Fibroblast of skin of abdomen (primary cell): ENCODE measurements at places on chromosomes 2 and 18.

- DNase-seq: no peak
Measured at GRCh38 chr2:85797921-85798320, 44.1 kb downstream of the ATOH8 start.

GRCh38 chr2:71700658-71701397, 247.5 kb downstream of the DYSF start:
- no peak for DNase-seq

DNA sequence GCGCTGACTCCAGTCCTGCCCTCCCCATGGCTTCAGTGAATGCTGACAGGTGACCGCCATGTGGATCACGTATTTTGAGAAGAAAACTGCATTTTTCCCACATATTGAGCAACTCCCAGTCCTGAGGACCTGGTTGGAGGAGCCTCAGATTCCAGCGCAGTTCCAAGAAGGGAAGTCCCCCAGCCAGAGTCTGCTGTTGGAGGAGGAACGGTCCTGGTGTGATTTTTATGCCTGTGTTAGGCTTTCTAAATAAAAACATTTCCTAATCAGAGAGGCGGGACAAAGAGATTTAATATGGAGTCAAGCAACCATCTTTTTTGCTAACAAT, 32.3 kb upstream of the COL6A3 start:
- DNase-seq: no peak

GRCh38 chr2:47189635-47190034, 34.5 kb upstream of the STPG4 start:
- DNase-seq: peak; percentile 96

GRCh38 chr2:37105150-37105549, 20.8 kb downstream of the GPATCH11 start:
- no peak for DNase-seq

- DNase-seq: no peak
Measured at GRCh38 chr2:219261024-219261855, 7.5 kb upstream of the TUBA4A start.

- no peak for DNase-seq
Measured at GRCh38 chr2:101823859-101824258, 126.4 kb downstream of the MAP4K4 start.

DNA sequence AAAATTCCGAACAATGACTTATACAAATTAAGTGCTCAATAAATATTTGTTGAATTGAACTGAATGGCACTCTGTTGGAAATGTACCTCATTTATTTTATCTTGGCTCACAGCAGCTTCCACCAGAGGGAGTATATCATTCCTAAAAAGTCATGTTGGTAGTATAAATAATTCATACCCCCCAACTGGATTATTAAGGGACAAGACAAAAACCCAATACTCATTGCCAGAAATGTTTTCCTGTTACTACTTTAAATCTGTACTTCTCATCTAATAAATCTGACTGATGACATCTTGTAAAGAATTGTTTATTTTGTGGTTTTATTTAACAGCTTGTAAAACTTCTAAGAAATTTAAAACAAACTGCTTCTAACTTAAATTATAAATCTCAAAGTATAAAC, 163.9 kb downstream of the CDH2 start:
- DNase-seq: no peak

GRCh38 chr2:74029714-74030397, 45.1 kb downstream of the TET3 start:
- no peak for DNase-seq

- DNase-seq: peak; percentile 25
Measured at GRCh38 chr2:190210471-190210870, 109.2 kb downstream of the HIBCH start.

- no peak for DNase-seq
Measured at GRCh38 chr18:80183273-80184050, 63.9 kb downstream of the PARD6G start.

DNA sequence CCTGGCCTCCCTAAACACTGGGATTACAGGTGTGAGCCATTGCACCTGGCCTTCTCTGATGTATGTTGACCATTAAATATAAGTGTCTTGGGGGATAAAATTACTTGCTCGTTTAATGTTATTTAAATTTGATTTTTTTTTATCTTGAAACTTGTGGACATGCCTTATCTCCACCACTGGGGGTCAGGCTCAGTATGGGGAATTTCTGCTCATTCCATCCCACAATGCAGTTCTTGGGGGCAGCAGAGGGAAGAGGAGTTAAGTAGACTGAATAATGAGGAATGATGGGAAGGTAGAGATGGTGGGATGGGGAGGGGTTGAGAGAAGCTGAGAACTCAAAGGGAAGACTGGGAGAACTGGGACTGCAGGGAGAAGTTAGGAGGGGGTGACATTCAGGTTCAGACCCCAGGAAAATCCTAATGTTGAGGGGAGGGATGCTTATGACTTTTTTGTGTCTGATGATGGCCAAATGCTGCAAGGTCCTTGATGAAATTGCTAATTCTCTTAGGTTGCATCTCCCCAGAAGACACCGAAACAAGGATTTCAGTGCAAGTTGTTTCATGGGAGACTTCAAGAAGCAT, 174.2 kb downstream of the MIB1 start:
- peak; percentile 38 for DNase-seq

GRCh38 chr2:60297296-60298005, 256.0 kb downstream of the BCL11A start:
- DNase-seq: no peak

DNA sequence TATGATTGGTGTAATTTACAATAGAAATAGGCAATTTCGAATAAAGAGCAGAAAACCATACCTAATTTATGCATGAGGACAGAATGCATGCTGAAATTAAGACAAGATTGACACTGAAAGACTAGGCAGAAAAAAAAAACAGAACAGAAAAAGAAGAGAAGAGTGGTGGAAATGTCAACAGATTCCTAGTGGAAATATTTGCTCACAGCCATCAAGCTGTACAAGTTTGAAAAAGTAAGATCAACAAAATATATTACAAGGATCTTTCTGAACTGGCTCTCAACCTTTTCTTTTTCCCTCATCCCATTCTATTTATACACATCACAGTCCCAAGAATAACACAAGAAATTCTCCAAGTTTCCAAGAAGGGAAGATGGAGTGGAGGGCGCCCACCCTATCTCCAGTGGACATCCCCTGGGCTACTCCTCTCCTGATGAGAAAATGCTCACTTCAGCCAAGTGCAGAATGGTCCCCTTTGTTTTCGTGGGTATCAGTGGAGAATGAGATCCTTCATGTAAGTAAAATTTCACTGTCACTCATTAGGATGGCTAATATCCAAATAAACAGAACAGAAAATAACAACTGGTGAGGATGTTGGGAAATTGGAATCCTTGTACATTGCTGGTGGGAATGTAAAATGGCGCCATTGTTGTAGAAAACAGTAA, 51.0 kb upstream of the ZNF532 start:
- DNase-seq: no peak

DNA sequence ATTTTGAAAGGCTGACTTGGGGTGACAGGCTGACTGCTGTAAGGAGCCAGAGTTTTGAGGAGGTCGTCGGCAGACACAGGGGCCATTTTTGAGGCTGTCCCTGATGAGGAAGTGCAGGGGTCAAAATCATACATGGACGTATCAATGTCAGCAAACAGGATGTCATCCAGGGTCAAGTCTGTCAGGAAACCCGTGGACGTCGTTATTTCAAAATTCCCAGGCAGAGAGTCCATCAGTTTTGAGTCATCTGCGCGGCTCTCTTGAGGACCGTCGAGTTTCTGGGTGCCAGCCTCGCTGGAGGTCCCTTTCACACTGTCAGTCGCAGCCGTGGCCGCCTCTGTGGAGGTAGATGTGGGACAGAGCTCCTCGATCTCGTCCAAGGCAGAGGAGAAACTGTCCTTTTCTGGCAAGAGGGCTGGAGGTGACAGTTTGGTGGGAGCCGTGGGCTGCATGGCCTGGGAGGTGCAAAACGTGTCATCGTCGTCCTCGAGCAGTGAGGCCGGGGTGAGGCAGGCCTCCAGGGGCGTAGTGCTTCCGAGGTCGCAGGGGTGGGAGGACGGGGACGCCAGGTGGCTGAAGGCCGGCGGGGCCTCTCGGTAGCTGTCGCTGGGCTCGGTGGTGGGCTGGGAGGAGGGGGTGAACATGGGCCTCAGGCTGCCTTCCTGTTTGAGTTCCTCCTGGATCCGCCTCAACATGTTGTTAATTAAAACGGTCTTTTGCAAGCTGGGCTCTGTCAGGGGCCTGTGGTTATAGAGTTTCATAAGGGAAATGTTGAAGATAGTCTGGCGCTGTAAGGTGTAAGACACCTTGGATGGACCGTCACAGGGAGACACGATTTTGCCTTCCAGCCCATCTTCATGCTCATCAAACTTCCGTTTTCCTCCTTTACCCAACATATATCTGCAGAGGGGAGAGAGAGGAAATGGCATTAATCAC, 17.5 kb downstream of the SERTAD2 start:
- peak; percentile 46 for DNase-seq

DNA sequence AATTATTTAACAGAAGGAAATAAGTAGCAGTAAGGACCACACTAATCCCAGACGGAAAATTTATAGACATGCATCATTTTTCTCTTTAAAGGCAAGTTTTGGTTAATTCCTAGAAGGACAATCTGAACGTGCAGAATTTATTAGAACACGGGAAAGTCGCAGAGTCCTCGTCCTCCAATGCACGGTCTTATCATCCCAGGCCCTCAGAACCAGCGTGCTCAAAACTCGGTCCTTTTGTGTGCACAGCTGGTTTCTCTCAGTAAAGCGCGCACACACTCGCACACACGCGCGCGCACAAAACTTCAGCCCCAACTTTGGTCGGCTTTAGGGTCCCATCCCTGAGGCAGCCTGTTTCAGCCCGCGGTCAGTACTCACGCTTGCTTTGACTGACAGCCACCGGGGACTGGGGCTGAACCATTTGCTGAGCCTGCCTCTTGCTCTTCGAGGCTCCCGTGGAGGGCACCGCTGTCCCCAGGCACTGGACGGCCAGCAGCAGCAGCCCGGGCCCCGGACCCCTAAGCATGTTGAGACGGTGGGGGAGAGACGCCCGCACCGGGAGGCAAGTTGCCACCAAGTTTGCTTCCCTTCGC, 493 bp downstream of the FN1 start:
- DNase-seq: peak; percentile 51

DNA sequence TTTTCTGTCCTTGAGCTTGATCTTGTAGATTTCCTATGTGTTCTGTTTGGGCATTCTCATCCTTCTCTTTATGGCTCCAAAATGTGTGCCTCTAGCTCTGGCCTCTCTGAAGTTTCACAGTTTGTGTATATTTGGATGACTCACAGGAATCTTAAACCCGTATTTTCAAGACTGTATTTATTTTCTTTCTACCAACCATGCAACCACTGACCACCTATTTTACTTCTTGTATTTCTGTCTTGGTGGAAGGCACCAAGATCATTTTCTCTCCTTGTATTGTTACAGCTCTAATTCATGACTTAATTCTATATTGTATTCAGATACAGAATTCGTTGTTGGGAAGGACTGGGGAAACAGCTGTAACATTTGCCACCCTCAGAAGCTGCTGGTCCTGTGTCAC, 39.5 kb downstream of the ACSL3 start:
- no peak for DNase-seq
